ENCODE measurements at places on chromosomes 7 and 10.

DNA sequence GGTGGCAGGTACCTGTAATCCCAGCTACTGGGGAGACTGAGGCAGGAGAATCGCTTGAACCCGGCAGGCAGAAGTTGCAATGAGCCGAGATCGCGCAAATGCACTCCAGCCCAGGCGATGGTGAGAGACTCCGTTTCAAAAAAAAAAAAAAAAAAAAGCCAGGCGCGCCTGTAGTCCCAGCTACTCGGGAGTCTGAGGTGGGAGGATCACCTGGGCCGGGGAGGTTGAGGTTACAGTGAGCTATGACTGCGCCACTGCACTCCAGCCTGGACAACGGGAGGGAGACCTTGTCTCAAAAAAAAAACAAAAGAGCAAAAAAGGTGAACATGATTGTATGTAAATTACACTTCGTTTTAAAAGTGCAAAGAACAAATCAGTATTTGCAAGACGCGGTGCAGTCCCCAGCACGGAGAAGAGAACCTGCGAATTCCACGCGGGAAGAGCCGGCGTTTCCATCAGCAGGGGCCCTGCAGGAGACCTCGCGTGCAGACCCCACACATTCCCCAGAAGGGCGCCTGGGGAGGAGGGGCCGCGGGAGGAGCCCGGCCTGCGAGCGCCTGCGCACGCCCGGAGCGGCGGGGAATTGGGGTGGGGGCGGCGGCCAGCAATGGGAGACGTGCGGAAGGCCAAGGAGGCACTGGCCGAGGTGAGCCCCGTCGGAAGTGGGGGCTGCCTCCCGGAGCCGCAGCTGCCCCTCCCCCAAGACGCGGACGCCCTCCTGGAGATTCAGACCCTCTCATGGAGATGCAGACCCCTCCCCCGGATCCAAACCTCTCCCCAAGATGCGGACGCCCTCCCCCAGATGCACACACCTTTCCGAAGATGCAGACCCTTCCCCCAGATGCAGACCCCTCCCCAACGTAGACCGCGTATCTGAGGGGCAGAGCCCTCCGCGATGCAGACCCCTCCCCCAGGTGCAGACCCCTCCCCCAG is 16.7 kb upstream of the SUN1 start:
- no peak for DNase-seq

- DNase-seq, result no peak
These were observed 506 bp downstream of the MCM10 start for GRCh38 chr10:13161857-13162271.

- no peak for DNase-seq
These were observed 210.2 kb upstream of the ADARB2 start for GRCh38 chr10:1947464-1948003.

- DNase-seq, result no peak
These were observed 291.5 kb upstream of the ZNF32 start for GRCh38 chr10:43939939-43940820.

DNA sequence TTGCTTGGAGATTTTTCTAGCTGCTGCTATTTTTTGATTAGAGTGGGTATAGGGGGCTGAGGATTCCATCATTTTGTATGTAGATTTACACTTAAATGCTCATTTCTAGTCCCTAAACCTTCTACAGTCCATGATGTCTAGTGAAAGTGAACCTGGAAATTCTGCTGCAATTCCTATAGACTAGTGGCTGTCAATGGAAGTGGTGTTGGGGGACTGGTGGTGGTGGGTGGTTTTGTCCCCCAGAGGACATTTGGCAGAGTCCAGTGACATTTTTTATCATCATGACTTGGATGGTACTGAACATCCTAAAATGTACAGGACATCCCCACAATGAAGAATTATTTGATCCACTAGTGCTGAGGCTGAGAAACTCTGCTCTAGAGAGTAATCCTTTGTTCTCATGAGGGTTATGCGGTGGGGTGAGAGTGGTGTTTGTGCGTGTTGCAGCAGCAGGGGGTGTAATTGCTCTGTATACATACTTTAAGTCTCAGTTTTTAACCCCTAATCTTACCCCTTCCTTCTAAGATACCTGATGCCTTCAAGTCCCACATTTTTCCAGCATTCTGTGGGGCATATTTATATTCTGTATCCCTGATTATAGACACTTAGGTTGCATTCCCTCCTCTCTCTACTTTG is 35.0 kb downstream of the KIF11 start:
- DNase-seq, result no peak

- DNase-seq, result no peak
These were observed 99.1 kb downstream of the GRID1 start for GRCh38 chr10:86267286-86268195.

GRCh38 chr10:33073641-33074415 is 115.8 kb upstream of the ITGB1 start:
- DNase-seq, result no peak

DNA sequence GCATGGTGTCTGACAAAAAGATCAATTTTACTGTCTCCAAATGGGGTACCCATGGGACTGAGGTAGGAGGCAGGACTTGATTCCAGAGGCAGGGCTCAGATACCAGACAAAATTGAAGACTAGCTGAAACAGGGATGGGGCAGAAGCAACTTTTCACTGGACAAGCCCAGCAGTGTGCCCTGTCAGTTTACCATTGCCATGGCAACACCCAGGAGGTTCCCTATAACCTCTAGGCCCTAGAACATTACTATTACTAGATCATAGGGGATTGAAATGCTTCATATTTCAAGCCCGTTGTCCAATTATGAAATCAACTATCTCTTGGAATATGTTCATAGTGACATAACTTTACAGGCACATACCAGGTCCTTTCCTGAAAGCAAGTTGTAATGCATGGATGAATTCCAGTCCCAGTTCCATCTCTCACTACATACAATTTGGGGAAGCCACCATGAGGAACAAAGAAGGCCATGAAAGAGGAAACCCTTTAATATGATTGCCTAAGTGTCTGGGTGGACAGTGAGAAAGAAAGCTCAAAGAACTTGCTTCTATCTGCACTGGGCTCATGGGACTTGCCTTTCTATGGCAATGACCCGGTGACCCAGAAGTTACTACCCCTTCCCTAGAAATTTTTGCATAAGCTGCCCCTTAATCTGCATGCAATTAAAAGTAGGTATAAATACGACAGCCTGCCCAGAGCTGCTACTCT is 557.9 kb downstream of the KCNMA1 start:
- no peak for DNase-seq

DNA sequence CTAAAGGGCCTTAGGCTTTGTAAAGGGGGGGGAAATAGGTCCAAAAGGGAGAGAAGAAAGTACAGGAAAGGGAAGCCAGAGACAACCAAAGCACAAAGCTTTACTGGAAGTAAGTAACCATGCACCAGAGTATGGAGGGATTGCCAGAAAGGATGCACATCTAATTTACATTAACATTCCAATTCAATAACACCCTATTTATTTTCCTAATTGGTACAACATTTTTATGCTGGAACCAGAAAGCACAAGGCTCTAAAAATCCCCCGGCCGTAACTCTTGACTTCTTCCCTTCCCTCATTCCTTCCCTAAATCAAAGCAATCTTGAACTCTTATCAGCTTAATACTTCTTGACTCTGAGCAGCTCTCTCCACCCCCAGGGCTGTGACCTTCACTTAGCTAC is 400.0 kb upstream of the CELF2 start:
- no peak for DNase-seq

DNA sequence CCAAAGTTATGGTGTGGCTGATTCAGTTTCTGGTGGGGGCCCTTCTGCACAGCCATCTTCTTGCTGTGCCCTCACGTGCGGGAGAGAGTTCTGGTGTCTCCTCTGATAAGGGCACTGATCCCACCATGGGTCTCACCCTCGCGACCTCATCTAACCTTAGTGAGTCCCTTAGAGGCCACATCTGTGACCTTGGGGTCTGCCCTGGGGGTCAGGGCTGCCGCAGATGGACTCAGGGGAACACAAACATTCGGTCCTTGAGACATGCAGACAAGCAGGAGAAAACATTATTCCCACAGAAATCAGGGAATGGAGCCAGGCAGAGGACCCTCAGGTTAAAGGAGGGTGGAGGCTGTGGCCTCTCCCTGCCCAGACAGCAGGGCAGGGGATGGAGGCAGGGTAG is 177.9 kb downstream of the DNAJB6 start:
- DNase-seq, result no peak

DNA sequence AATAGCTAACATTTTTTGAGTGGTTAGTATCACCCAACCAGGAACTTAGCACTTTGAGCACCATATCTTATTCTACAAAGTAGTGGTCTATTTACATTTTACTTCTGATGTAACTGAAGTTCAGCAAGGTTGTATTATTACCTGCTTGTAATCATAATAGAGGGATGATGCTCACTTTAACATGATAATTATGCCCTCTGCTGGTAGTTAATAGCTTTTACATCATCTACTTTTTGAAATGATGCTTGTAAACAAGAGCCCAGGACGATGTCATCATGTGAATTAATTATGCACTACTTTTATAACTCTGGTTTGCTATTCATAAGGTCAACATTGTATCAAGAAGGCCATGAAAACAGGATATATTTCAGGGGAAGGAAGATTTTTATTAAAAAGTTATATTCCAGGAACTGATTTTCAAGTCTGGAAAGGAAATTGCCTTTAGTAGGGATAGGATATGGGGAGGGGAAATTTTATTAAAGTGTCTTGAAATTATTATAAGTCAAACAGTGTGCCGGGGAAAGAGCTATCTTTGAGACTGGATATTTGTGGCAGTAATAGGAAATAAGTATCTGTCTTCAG is 80.3 kb upstream of the SCIN start:
- no peak for DNase-seq

- DNase-seq, result no peak
These were observed 12.3 kb downstream of the KCTD7 start for GRCh38 chr7:66640802-66641525.

GRCh38 chr10:76779796-76780301 is 857.8 kb downstream of the KCNMA1 start:
- DNase-seq, result no peak

DNA sequence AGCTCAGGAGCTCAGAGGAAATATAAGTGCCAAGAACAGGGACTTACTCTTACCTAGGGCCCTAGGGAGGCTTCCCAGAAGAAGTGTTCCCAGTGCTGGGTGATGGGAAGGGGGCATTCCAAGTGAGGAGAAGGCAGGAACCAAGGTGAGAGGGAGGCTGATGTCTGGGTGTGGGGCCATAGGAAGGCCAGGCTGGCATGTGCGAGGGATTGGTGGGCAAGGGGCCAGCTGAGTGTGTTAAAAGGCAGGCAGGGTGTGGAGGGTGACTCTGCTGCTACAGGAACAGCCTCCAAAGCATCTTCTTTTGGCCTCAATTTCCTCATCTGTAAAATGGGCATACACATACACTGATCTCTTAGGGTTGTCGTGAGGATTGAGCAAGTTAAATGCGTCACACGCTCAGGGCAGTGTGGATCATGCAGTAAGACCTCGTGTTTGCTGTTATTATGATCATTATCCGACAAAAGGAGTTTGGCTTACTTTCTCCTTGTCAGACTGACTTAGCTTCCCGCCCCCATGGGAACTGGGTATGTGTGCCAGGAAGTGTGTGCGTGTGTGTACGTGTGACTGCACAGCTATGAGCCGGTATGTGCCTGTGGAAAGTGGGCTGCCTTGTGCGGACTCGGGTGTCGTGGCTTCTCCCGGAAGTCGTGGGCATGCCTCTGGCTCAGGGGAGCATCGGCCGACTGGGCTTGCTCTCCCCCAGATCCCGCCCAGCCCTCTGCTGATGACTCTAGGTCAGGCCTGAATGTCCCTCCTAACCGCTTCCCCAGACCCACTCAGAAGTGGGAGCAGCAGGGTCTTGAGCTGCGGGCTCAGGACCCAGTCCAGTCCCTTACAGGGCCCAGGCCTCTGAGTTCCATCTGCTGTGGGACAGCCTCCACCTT is 59.6 kb downstream of the NEURL1 start:
- DNase-seq, result no peak

- DNase-seq, result no peak
These were observed 20.4 kb downstream of the PLEKHA8 start for GRCh38 chr7:30048582-30048981.

DNA sequence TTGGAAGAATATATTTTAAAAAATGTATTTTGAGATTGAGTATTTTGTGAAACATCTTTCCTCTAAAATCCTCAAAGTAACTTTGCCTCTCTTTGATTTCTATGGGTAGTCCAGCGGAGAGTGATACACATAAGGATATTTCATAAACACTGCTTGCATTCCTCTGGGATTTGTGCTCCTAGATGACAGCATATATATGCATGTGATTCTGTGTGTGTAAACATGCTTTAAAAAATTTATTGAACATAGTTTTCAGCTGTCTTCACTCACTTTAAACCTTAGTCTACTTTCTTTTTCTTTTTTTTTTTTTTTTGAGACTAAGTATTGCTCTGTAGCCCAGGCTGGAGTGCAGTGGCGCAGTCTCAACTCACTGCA is 84.6 kb downstream of the KAT6B start:
- no peak for DNase-seq

GRCh38 chr10:102410429-102411073 is 8.0 kb downstream of the PSD start:
- DNase-seq, result no peak

DNA sequence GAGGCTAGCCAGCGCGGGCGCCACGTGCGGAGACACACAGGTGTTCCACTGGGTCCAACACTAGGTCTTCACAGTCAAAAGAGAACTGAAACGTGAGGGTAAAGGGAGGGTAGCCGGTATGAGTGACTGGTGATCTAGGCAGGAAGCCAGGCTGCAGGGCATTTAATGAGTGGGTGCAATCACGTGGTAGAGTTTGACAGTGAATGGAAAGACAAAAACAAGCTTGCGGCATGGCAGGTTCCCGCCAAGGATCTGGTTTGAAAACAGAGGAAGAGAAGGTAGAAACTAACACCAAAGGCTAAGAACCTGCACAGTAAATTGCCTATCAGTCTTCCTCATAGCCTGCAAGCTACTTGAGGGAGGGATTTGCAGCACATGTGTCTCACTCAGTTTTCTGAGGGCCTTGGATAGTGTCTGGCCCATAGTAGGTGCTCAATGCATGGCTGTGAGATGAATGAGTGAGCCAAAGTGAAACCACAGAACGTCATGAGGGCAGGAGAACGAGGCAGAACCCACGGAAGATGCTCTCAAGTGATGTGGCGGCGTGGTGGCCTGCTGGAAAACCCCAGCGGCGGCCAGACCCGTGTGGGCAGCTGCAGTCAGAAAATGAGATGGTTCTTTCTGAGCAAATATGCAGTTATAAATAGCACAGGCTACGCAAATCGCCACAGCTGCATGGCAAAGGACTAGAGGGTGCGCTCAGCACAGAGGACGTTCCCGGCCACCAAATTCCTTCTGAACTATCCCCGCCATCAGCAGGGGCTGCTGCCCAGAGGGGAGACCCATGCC is 183.6 kb upstream of the NFE2L3 start:
- DNase-seq, result no peak

- DNase-seq, result no peak
These were observed 123.6 kb downstream of the RNF32 start for GRCh38 chr7:156764016-156764669.

DNA sequence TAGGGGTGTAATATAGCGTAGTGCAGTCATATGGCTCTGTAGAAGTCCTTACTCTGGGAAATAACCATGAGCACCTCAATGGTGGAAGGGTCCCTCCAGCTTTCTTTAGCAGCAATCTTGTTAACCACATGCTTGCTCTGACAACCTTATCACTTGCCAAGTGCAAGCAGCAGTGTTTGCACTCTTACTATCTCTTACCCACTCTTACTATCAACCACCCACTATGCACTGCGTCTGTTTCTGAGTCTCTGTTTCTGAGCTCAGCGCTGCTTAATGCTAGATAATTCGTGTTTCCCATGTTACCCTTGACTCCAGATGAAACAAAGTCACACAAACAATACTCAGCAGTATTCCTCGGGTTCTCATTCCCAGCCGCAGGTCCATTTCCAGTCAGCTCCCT is 433.7 kb upstream of the PFKP start:
- DNase-seq, result no peak

GRCh38 chr7:36129048-36129534 is 24.0 kb upstream of the EEPD1 start:
- no peak for DNase-seq
